Sciatic nerve (tissue), 2 donors: ENCODE measurements at places on chromosomes 5 and 9.

DNA sequence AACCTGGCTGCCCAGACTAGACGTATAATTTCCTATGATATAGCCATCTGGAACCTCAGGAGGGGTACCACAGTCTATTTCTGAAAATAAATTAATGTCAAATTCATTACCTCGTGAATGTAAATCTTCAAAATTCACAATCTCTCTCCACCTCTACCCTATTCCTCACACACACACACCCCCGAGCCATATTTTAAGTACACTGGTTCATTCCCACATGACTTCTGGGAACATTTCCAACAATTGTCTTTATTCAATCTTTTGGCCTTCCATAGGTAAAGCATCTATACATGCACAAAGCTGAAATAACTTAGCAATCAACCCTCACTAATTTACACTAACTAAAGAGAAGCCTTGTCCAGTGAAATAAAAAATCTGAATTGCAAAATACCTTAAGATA lies 32.7 kb downstream of the SUSD1 start:
- DNase-seq = no peak

- DNase-seq = no peak
Observed at GRCh38 chr5:155434267-155434666, 420.7 kb downstream of the KIF4B start.

DNA sequence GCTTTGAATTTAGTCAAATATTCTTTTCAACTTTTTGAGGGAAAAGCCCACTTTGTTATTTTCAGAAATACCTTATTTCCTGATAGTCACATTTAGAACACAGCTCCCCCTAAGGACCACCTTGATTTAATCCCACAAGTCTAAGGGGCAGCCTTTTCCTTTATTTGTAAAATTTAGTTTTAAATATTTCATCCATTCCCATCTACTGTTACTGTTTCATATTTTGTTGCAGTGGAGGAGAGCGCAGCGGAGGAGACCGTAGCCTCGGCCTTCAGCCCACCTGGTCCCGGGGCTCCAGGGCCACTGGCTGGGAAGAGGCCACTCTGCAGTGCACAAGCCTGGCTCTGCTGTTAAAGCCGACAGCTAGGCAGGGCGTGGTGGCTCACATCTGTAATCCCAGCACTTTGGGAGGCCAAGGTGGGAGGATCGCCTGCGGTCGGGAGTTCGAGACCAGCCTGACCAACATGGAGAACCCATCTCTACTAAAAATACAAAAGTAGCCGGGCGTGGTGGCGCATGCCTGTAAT lies 19.6 kb downstream of the LPCAT1 start:
- no peak for DNase-seq

DNA sequence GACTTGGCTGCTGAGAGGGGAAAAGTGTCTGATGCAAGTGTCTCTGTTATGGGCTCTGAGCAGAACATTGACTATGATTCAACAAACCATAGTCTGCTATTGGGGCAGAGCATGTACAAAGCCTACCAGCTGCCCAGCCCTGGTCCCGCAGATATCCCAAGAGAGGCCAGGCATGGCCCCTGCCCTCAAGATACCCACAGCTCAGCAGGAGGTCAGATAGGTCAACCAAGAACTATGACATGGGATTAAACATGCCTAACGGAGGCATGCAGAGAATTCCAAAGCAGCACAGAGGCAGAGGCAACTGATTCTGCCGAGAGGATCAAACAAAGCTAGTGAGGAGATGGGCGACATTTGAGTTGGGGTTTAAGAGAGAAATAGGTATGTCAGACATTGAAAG lies 39.9 kb upstream of the CPLX2 start:
- DNase-seq = no peak

- no peak for DNase-seq
Observed at GRCh38 chr5:126918615-126918957, 111.8 kb downstream of the MARCHF3 start.

DNA sequence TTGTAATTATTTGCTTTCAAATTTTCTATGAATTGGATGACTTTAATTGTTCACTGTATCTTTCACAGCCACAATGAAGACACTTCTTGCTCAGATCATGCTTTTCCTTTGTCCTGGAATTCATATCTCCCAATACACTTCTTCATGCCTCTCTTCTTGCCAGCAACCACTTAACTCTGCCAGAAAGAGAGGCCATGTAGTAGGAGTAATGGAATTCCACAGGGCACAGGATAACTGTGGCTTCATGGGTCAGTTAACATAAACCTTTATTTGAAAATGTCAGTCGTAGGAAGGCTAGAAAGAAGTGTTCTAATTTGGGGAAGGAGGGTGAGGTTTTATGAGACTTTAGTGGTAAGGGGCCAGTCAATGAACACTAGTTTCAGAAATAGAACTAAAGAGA lies 190.3 kb downstream of the TMEM167A start:
- no peak for DNase-seq

DNA sequence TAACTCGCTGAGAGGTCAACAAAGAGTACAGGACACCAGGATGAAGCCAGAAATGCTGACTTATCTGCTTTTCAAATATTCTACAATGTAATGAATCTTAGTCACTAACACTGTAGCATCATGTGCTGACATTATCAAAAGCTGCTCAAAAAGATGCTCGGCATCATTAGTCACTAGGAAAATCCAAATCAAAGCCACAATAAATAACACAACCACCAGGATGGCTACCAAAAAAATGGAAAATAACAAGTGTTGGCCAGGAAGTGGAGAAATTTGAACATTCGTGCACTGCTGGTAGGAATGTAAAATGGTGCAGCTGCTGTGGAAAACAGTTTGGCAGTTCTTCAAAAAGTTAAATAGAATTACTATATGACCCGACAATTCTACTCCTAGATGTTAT lies 269.1 kb downstream of the GLIS3 start:
- DNase-seq = no peak
